Stimulated activated CD4-positive, alpha-beta T cell treated with anti-CD3 and anti-CD28 coated beads, Interleukin-1b, Interleukin-23, amount 100 ng/mL, for 48 hours (primary cell): ENCODE measurements at places on chromosomes 4 and X.

DNA sequence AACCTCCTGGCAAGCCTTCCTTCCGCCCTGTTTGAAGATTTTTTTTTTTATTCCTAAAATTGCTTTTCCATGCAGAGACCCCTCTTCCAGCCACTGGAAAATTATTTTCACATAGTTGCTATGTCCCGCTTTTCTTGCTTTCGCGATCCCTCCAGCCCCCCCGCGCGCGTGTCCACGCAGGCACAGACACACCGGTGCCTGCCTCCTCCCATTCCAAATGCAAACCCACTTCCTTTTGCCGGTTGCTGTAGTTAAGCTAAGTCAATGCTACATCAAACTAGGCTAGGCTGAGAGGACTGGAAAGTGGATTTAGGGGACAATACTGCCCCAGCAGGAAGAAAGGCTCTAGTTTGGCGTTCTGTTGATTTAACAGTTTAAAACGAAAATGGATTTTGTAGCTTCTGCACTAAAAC is 111.0 kb downstream of the DHX15 start:
- DNase-seq, result no peak

DNA sequence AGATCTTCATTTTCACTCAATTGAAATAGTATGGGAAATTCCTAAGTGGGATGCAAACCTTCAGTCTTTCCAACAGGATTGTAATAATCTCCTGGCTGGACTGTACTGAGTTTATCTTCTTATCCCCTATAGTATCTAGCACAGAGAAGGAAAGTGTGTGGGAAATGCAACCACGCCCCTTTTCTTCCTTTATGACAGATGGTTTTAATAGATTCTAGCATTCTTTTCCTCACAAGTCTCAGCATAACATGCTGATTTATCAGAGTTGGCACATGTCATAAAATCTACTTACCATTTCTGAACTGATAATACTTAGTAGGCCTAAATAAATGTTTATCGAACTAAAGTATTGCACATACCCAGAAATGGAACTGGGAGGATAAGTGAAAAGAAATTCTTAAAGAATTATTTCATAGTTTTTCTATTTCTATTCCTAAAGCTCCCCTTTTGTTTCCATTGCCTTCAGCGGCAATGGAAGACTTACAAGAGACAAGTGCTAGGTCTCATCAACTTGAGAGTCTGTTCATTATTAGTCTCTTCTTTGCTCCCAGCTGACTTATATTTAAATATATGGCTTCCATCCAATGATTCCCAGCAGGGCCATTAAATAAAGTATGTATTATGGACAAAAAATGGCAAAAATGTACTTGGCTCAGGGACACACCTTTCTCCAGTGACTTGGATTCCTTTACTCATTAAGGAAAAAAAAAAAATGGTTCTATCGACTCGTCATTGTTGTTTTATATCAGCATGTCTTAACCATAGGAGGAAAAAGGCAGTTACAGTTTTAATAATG is 484.5 kb downstream of the IL1RAPL1 start:
- DNase-seq, result no peak

DNA sequence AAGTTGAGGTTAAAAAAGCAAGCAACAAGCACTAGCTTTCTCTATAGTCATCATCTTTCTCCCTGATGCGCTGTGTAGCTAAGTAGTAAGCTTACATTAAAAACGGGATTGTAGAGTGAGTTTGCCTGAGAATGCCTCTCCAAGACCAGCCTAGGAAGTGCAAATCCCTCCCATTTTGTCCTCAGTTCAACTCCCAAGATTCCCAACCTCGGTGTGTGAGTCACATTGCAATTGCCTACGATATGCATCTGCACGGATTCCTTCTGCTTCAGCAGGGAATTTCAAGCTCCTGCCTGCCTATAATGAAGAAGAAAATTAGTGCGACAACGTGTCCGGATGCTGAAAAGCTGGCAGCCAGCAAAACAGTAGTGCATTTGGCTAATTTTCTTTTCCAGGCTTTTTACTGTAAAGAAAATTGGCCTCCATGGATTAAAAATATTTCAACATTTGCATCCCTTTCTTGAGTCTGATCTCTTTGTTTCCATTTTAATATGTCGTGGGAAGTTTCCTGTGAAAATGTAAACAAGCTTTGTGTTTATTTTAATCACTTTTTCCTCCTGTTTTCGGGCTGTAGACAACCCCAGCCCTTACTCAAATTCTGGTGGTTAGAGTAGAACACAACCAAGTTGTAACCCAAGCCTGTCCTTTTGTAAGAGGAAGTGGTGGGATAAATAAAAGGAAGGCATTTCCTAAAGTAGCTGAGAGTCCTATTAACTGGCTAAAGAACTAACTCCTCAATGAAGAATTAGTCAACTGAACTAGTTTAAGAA is 58.4 kb upstream of the TET2 start:
- no peak for DNase-seq

DNA sequence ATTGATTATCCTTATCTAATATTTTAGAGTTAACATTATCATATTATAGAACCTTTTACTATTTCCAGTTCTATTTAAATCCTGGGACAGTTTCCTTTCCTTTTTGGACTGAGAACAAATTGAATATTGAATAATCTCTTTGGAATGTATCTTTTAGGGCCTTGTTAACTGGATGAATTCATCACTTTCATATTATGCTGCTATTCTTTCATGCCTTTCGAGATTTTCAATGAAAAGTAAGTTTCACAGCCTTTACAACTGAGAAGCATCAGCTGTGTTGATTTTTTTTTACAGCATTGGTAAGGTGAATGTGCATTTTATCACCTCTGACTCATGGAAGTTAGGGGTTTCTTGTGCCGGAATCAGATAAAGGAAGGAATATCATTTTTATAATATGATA is 39.6 kb downstream of the PDLIM5 start:
- DNase-seq, result no peak

- no peak for DNase-seq
Measured at GRCh38 chr4:80036949-80037685, 35.9 kb downstream of the ANTXR2 start.

GRCh38 chrX:50067435-50068284 is 133.1 kb downstream of the AKAP4 start:
- no peak for DNase-seq

GRCh38 chr4:183905593-183906488 is 734 bp downstream of the STOX2 start:
- DNase-seq, result no peak

DNA sequence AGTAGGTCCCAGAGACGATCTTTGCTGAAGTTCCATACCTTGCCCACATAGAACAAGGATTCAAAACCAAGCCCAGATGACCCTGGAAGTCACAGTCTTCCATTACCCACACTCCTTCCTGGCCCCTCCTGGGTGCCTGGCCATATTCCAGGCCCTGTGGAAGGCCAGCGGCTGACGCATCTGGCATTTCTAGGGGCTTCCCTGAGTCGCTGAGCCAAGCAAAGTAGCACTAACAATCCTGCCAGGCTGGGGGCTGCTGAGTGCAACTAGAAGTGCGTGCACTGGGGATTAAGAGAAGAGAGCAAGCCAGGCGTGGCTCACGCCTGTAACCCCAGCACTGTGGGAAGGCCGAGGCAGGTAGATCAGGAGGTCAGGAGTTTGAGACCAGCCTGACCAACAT is 175.2 kb upstream of the CPEB2 start:
- no peak for DNase-seq

- no peak for DNase-seq
Measured at GRCh38 chr4:148239494-148239985, 202.7 kb downstream of the NR3C2 start.

DNA sequence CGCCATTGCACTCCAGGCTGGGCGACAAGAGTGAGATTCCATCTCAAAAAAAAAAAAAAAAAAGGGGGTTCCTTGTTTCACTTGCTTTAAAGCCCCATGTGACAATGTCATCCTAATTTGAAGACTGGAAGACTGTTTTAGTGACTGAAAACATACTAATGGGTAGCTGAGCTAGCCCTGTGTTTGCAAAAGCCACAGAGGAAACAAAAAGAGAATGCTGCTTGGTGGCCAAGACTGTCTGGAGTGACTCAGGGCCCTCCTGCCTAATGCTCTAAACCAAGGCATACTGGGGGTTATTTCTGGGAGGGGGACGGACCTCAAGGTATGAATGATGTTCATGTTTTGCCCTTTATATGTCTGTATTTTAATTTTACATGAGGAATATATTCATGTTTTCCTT is 16.0 kb downstream of the HPSE start:
- no peak for DNase-seq

DNA sequence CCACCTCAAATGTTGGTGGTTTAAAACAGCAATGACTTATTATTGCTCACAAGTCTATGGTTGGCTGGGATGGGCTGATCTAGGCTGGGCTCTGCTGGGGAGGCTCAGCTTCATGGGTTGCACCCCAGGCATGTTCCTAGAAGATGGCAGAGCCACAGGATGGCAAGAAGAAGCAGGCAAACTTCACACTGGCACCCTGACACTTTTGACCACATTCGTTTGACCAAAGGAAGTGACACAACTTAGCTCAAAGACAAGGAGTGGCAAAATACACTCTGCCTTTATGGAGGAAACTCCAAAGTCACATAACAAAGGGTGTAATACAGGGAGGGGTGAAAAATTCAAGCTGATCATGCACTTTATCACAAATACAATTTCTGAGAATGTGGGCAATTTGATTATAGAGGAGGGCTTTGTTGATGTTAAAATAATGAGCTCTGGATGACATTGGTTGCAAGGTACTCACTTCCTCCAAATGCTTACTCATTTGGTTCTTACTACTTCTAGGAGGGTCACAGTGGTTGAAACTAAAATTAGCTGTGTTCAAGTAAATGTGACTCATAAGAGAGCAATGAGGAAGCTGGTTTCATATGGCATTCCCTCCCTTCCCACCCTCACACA is 249.2 kb upstream of the RPS6KA3 start:
- DNase-seq, result peak; percentile 24

DNA sequence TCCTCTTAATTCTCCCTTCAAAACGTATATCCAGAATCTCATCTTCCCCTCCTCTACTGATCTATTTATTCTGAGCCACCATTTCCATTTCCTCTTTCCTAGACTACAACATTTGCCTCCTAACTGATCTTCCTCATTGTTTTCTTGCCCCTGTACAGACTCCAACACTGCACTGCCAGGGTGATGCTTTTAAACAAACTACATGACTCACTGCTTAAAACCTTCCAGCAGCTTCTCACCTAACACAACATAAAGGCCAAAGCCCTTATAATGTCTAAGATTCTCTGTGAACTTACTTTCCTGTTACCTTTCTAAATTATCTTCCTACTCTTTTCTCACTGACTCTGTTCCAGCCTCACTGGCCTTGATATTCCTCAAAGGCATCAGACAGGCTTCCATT is 161.0 kb upstream of the HS3ST1 start:
- no peak for DNase-seq

- no peak for DNase-seq
Measured at GRCh38 chrX:50721764-50722521, 92.1 kb downstream of the SHROOM4 start.
